ENCODE measurements at places on chromosomes 16 and 17.

DNA sequence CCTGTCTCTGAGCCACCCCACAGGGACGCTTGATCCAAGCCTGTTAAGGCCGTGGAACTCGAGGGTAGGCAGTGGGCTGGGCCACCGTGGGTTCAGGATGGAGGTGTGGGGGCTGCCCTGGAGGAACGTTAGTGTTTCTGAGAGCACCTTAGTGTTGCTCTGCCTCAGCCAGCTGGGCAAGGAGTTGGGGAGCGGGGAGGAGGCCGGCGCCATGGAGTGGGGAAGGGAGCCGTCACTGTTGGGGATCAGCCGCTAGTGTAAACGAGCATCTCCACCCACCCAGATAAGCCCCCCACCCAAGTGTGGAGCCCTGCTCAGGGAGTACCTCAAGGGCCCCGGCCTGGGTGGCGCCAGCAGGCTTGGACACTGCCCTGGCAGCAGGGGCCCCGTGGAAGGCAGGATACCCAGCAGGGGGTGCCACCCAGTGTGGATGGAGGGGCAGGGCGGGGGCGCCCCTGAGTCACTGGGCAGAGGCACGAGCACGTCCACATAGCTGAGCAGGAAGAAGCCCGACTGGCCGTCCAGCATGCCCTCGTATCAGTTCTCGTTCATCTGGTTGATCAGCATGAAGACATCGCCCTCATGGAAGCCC is 98.6 kb downstream of the KPNA2 start:
- DNase-seq = no peak

DNA sequence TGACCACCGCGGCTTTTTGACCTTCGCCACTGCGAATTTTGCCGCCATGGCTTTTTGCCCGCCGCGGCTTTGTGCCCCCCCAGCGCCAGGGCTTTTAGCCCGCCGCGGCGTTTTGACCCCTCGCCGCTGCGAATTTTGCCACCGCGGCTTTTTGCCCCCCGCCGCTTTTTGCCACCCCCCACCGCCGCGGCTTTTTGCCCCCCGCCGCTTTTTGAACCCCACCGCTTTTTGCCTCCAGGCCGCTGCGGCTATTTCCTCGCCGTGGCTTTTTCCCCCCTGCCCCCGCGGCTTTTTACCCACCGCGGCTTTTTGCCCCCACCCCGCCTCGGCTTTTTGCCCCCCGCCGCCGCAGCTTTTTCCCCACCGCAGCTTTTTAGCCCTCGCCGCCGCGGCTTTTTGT is 134.8 kb upstream of the TP53TG3C start:
- DNase-seq = no peak

GRCh38 chr17:45906927-45907622 is 12.7 kb downstream of the MAPT start:
- DNase-seq = no peak

DNA sequence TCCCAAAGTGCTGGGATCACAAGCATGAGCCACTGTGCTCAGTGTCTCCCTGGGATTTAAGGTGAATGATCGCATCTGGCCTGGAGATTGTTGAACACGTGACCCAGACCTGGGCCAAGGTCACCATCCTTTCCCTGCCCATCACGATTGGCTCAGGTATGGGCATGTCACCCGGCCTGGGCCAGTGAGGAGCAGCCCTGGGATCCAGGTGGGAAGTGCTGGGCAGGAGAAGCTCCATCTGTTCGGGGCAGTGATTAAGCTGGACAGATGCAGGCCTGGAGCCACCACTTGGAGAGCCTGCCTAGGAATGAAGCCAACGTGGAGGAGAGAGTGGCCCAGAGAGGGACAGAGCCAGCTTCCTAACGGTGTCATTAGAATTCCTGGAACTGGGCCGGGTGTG is 6.8 kb downstream of the LAT start:
- no peak for DNase-seq

DNA sequence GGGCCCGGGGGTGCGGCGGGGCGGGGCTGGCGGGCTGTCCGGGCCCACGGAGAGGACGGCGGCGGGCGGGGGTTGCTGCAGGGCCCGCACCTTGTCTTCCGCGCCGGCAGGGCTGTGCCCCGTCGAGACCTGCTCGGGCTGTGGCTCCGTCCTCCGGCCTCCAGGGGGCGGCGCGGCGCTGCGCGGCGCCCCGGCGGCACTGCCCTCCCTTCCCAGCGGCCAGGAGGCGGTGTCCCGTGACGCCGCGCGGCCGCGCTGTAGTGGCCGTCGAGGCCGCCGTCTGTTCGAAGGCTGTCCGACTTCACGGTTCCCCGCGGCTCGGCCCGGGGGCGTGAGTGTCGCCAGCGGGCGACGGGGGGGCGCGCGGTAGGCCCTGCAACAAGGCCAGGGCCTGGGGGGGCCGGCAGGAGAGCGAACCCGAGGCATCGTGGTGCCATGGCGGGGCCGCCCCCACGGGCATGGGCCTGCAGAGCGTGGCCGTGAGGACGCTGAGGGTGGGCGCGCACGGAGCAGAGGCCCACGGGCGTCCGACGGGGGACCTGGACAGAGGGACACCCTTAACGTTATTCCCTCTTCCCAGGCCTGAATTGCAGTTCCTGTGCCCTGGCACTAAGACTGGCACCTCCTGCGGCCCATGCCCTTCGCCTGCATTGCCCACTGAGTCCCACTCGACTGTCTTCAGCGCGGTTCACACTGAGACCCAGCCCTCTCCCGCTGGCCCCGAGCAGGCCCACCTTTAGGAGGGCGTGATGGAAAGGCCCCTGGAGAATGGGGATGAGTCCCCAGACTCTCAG is at the start of gene PLEKHG4:
PLEKHG4 (plus strand) TSS at position 237 of the 794 bp plus-strand sequence; CDS start at position 750, 513 bp downstream.
- DNase-seq = peak; percentile 38

- DNase-seq = no peak
These were observed 4.7 kb upstream of the CNOT1 start for GRCh38 chr16:58634265-58634802.
